ENCODE measurements at places on chromosomes 12 and 14.
A peak's percentile ranks its signal among the peaks of the same experiment; 100 is the strongest.

DNA sequence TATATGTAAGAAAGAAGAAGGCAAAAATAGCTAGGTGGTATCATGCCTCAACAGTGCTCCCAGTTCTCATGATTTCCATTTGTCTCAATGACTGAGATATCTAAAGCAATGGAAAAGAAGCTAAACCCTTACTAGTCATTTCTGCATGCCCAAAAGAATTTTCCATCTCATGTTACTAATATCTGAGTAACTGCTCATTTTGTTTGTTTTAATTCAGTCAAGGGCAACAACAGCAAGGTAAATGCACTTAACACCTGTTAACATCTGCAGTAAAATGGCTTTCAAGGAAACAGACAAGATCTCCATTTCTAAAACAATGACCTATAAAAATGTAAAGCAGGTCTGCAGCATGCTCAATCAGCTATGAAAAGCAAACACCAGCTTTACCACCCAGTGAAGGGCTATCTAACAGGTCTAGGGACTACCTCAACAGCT is 19.4 kb upstream of the SELPLG start:
- DNase-seq = no peak

GRCh38 chr12:113732916-113733315 is 233.2 kb downstream of the RBM19 start:
- no peak for DNase-seq

GRCh38 chr14:65972891-65973290 is 513.3 kb upstream of the CCDC196 start:
- DNase-seq = no peak

DNA sequence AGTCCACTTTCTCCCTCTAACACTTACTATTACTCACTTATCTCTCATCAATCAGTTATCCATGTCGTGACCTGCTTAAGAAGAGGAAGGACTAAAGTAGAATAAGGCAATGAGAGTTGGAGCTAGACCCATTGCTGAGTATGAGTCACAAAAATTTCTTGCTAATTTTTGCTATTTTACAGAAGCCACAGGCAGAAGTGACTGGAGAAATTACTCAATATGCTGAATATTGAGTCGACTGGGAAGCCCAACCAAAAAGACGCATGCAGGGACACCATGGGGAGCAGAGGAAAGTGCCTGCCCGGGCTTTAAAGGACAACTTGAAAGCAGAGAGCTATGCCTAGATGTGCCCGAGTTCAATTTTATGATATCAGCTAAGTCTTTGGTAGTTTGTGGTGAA is 115.4 kb upstream of the FOXG1 start:
- DNase-seq = no peak

DNA sequence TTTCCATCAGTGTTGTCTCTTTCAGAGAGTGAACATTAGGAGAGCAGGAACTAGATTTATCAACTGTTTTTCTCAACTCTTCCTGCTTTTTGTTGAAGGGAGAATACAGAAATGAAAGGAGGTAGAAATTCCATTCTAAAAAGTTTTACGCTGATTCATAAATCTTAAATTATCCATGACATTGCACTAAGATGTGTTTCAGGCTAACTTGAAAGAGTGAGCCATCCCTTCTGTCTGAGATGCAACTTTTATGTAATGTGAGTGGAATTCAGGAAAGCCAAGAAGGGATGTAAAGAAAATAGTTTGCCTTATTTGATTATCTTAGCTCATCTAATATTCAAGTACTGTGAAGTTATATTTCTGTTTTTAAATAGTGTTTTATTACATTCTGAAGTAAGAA is 349.5 kb upstream of the RGS6 start:
- DNase-seq = no peak

DNA sequence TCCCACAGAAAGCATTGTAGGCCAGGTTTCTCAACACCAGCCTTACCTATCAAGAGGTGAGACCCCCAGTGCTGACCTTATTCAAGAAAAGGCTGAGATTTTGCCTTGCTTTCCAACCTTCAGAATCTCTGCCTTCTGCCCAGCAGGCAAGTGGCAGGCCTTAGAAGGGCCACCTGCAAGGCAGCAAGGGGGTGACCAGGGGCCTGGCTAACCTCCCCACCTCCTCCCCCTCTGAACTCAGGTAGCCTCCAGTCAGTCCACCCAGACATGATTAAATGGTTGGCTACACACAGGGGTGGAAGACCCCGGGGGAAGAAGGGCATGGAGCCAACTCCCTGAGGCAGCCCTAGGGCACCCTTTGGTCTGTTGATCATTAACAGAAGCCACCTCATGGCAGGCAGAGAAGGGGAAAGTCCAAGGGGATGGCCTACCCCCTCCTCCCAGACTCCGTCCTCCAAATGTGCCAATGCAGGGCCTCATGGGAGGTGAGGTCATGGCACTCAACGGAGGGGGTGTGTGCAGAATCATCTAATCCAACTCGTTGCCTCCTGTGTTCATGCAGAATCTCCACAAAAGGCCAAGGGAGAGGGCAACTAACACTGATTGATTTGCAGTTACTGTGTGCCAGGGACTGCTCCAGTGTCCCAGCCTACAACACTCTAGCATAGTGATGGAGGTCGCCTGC is 8.5 kb downstream of the ZFP36L1 start:
- DNase-seq = no peak

- DNase-seq = peak; percentile 0
Observed at GRCh38 chr14:41549821-41550607, 56.7 kb upstream of the LRFN5 start.

GRCh38 chr12:24038211-24038997 is 88.9 kb upstream of the SOX5 start:
- no peak for DNase-seq

DNA sequence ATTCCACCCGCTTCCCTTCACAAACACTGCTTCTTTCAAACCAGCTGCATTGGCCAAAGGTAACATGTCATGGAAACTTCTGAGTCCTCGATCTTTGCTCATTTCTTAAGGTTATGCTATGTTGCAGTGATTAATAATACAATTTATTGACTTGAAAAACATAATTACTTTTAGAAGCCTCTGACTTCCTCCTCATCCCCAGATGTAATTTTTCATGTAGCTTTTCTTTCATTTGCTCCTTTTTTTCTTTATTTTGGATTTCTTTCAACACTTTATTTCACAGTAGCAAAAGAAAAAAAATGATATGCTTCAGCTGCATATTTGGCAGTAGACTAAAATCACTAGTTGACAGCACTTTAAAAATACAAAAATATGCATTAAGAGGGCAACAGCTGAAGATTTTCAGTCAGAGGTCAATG is 116.2 kb downstream of the LRRIQ1 start:
- DNase-seq = no peak

DNA sequence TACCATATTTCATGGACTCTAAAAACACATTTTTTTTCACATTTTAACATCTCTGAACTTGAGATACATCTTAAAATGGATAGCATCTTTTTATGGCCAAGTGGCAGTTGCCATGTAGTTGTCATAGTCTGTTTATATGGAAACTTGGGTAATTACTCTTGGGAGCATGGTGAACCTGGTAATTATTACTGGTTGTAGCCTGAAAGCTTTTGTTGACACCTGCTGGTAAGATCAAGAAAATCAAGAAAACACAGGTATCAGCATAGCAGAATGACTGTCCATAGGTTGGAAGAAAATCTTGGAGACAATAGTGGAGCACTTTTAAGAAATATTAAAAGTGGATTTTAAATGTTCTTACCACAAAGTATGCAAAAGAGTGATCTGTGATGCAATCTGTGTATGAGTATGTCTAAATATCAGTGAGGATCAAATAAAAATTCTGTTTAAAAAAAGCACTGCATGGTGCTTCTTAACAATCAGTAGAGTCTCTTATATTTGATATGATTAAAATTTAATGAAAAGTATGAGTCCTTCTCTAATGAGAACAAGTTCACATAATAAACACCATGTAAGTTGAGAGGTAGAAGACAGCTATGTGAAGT is 44.2 kb downstream of the TTC8 start:
- peak; percentile 20 for DNase-seq

GRCh38 chr12:51465491-51465890 is 40.9 kb downstream of the SLC4A8 start:
- peak; percentile 14 for DNase-seq

DNA sequence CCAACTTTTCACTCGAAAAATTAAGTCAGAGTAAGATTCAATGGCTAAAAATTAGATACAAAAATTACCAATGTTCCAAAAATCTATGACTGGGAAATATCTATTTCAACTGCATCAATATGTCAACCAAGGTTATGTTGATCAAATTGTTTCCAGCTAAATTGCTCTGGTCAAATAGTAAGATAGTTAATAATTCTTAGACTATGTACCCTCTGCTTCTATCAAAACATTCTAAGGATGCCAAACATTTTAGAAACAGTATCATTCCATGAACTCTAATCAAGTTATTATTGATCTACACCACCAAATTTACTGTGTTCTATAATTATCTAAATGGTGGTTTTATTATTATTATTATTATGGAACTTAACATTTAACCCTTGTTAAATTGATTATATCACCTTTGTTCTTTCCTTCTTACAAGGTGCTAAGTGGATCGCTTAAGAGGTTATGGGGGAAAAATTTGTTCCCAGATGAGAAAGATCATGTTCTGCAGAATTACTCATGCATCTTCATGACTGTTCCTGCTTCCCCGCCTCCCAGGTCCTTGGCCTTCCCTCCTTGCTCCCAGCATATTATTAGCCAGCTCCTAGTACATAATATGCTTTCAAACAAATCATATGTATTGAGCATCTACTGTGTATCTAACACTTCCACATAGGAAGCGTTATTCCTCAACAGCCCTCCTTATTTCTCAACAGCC is 240.5 kb upstream of the KRR1 start:
- DNase-seq = no peak

- no peak for DNase-seq
Observed at GRCh38 chr12:132264086-132265010, 65.0 kb downstream of the GALNT9 start.

DNA sequence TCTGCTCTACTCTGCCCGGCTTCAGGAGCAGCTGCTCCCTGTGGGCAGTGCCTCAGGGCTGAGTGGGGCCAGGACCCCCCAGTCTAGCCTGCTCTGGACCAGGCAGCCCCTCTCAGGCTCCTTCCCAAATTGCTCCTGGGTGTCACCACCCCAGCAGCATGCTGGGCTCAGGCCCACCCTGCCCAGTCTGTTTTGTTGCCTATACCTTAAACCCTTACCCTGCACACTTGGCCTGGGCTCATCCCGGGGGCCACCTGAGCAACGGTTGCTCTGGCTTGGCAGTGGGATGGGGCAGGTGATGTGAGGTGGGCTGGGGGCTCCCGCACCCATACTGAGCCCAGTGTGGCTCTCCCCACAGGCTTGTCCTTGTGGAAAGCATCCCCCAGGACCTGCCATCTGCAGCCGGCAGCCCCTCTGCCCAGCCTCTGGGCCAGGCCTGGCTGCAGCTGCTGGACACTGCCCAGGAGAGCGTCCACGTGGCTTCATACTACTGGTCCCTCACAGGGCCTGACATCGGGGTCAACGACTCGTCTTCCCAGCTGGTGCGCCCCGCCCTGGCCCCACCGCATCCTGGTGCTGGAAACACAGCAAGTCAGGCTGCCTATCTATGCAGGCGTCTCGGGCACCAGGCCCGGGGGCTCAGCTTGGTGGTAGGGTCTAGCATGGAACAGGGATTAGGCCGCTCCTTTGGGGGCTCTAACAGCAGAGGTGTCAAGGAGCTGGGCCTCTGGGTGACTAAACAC is 3.9 kb downstream of the PLD4 start:
- no peak for DNase-seq

DNA sequence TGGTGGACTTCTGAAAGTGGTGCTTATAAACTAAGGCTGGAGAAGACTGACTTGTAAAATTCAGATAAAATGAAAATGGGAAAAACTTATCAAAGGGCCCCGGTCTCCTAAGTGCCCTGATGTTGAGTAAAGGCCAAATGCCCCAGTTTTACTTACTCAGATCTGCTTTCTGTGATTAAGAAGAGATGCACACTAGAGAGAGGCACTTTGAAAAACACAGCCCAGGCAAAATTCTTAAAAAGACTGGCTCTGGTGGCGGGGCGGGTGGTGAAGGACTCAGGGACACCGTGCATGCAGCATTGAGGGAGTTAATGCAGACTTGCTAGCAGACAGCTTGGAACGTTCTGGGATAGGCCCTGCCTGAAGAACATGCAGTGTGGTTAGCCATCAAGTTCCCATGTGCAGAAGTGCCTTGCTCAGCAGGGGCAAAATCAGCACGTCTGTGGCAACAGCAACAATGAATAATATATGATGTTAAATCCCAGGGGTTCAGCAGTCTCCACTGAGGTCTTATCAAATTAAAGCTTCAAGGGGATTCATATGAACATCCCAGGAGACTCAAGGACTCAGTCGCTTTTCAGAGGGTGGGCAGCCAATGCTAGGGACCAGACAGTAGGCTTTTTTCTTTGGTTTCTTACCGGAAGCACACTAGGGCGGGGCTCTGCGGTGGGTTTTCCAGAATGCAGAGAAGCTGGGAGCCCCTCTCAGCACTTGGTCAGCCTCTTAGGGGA is 105.0 kb downstream of the DAD1 start:
- DNase-seq = no peak

- no peak for DNase-seq
Observed at GRCh38 chr12:67352682-67353081, 83.5 kb downstream of the CAND1 start.

DNA sequence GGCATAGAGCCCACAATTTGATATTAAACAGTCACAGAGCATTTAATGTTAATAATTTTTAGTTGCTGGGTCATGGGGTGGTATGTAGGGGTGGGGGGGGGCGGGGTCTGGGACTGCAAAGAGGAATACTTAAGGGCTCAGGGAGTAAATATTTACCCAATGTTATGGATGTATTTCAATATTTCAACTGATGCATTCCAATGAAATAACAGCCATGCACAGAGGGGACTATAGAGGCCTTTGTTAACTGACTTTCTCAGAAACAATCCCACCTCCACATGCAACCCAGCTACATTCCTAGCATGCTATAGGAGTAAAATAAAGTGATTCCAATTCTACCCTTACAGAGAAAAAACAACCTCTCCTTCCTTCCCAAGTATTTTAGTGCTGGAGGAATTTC is 7.9 kb upstream of the BBS10 start:
- DNase-seq = no peak

- DNase-seq = no peak
Observed at GRCh38 chr12:29537298-29537697, 39.8 kb upstream of the OVCH1 start.

Measured in KBM-7 (cell line).